ENCODE measurements at places on chromosomes 7 and 10.
A peak's percentile ranks its signal among the peaks of the same experiment; 100 is the strongest.

GRCh38 chr7:46682836-46683624, 762.0 kb upstream of the IGFBP3 start:
- no peak for DNase-seq

GRCh38 chr7:113608782-113609181, 310.0 kb downstream of the PPP1R3A start:
- no peak for DNase-seq

- DNase-seq, result no peak
These were observed 178.2 kb upstream of the NRG3 start for GRCh38 chr10:81696609-81697388.

GRCh38 chr10:107166403-107166802, 1.9 kb upstream of the SORCS1 start:
- DNase-seq, result no peak

GRCh38 chr10:6065835-6066234, 3.7 kb upstream of the IL2RA start:
- DNase-seq, result no peak

- DNase-seq, result no peak
These were observed 97.2 kb upstream of the PCGF5 start for GRCh38 chr10:91123261-91123660.

- DNase-seq, result no peak
These were observed 4.7 kb downstream of the C10orf88 start for GRCh38 chr10:122949296-122949695.

DNA sequence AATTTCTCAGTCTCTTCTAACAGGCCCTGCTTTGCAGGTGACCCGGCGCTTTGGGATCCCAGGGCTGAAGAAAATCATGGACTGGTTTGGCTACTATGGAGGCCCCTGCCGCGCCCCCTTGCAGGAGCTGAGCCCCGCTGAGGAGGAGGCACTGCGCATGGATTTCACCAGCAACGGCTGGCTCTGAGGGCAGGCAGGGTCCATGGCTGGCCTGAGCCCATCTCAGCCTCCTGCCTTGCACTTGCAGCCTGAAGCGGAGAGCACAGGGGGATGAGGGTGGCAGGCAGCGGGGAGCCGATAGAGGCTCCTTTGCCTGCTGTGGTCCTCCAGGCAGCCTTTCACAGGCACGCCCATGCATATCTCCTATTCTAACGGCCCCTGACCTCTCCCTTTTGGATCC, 21.8 kb downstream of the MORN4 start:
- no peak for DNase-seq

DNA sequence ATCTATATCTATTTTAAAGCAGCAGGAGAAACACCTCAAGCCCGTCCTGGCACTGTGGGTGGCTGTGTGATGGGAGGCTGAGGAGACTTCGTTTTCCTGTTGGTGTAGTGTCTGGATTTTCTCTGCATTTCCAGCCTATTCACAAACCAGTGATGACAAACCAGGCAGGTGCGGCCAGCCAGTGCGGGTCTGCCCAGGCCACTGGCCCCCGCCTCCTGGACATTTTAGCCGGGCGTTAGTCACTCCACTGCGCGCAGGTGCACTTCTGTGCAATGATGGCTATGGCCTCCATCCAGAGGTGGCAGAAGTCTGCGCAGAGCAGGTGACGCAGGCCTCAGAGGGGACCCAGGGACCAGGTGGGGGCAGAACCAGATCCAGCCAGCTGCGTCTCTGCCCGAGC, 64.9 kb upstream of the PITRM1 start:
- no peak for DNase-seq

- DNase-seq, result no peak
These were observed 651 bp upstream of the ARPC1A start for GRCh38 chr7:99325001-99325493.

DNA sequence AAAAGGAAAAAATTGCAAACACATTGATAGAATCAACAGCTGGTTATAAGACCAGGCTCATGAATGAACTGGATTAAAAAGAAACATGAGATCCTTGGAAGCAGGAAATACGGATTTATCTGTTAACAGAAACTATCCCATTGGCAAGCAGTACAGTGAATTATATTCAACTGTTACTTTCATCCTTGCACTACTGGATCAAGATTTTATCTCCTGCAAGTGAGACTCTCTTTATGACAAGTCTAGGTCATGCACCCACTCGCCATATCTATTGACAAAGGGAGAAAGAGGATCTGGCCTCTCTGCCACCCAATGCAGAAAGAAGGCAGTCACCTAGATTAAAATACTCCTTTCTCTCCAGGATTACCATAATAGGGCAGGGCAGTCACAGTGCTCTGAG, 41.4 kb downstream of the CSTF2T start:
- DNase-seq, result no peak

DNA sequence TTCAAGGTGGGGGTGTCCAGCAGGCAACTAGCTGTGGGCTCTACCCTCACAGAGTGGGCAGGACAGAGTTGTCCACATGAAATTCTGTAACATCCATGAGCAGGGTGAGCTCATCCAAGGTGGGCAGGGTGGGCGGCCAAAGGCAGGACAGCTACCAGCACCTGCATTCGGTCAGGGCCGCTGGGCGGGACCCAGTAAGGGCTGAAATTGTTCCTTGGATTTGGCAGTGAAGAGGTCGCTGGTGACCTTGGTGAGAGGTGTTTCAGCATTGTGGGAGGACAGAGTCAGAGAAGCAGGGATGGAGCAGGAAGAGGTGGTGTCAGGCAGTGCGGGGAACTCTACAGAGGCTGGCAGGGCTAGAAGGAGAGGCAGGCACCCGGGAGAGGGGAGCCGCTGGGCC, 23.9 kb downstream of the ADCYAP1R1 start:
- DNase-seq, result no peak

DNA sequence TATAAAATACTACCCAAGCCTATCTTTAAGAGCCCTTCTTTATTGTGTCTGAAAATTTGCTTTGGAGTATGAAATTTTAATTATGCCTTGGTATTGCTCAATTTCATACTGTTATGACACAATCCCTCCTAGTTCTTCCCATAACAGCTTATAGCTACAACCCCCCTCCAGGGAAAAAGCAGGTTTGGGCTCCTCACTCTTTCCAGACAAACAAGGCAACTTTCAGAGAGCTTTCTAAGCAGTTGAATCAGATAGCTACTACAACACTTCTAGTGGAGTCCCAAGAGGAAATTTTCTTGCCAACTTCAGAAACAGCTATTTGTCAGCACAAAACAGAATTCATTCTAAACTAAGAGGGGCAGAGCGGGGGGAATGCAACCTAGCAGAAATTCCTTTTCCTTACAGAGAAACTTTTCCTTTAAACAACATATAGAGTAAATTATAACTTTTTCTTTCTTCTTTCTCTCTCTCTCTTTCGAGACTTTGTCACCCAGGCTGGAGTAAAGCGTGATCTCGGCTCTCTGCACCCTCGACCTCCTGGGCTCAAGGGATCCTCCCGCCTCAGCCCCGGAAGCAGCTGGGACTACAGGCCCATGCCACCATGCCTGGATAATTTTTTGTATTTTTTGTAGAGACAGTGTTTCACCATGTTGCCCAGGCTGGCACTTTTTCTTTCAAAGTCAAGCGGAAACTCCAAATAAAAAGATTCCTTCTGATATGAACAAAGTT, 26.0 kb upstream of the JMJD1C start:
- no peak for DNase-seq

GRCh38 chr10:15856328-15857015, 3.8 kb downstream of the MINDY3 start:
- no peak for DNase-seq

- no peak for DNase-seq
These were observed 13.7 kb upstream of the SAMD8 start for GRCh38 chr10:75097666-75098285.

DNA sequence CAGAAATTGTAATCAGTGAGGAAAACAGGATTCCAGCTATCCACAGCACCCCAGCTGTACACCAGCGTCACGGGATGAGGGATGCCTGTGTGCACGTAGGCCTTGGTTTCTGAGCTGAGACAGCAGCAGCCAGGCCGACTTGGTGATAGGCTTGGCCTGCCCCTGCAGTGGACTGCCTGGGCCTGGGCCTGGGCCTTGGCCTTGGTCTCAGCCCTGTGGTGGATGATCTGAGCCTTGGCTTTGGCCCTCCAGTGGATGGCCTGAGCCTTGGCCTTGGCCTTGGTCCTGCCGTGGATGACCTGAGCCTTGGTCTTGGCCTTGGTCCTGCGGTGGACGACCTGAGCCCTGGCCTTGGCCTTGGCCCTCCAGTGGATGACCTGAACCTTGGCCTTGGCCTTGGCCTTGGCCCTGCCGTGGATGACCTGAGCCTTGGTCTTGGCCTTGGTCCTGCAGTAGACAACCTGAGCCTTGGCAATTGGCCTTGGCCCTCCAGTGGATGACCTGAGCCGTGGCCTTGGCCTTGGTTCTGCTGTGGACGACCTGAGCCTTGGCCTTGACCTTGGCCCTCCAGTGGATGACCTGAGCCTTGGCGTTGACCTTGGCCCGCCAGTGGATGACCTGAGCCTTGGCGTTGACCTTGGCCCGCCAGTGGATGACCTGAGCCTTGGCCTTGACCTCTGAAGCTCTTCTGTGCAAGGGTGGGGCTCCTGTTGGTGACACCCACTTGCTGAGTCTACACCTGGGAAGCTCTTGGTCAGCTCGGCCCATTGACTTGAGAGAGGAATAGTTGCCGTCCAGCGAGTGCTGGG, 93.8 kb downstream of the CUX1 start:
- no peak for DNase-seq

DNA sequence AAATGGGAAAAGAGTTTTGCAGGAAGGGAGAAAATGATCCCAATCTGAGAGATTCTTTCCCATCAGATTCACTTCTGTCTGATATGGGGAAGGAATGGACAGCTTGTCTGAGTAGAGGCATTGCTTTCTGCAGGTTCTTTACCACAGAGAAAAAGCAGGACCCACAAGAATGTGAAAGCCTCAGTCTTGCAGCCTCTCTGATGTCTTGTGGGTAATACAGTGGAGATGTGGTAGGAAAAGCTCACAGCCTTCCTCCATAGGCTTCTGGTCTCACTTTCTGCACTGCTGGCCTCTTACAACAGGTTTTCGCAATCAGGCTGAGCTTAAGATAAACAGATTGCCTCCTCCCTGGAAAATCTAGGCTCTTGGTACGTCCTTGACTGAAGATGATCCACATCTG, 551 bp downstream of the IFIT1 start:
- no peak for DNase-seq

GRCh38 chr7:50246551-50246950, 58.0 kb upstream of the IKZF1 start:
- no peak for DNase-seq

DNA sequence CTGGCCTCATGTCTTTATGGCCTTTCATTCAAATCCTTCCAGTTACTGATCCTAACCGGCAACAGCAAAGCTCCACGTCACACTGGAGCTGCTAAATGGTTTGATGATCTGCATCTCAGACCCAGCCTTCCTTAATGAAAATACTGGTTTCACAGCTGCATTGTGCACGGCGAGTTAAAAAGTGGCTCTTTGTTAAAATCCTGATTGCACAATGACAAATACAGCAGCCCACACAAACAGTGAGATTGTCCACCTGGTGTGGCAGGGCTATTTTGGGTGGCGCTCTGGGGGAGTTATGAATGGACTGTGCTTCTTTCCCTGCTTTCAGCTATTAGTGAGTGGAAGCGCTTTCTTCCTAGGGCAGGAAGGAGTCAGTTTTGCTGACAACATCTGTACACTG, 63.4 kb upstream of the C1QL3 start:
- DNase-seq, result no peak

GRCh38 chr10:6674291-6674690, 94.2 kb upstream of the PRKCQ start:
- no peak for DNase-seq

GRCh38 chr10:102502337-102503151, at the start of gene ACTR1A:
Gene ACTR1A (minus strand): TSS chr10:102502712. CDS start chr10:102502647, 65 bp downstream.
- DNase-seq, result peak; percentile 96

DNA sequence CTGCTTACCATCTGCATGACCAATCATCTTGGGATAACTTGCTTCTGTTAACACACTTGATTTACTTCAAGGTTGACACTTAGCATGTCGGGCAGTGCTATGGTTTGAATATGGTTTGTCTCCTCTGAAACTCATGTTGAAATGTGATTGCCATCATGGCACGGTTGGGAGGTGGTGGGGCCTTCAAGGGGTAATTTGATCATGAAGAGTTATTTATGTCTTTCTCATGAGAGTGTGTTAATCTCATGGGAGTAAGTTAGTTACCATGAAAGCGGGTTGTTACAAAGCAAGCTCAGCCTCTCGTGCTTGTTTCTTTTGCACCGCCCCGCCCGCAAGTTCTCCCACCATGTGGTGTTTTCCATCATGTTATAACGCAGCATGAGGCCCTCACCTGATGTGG, 163.6 kb downstream of the DOCK4 start:
- DNase-seq, result no peak

GRCh38 chr10:89073719-89074118, 83.1 kb downstream of the FAS start:
- DNase-seq, result no peak

DNA sequence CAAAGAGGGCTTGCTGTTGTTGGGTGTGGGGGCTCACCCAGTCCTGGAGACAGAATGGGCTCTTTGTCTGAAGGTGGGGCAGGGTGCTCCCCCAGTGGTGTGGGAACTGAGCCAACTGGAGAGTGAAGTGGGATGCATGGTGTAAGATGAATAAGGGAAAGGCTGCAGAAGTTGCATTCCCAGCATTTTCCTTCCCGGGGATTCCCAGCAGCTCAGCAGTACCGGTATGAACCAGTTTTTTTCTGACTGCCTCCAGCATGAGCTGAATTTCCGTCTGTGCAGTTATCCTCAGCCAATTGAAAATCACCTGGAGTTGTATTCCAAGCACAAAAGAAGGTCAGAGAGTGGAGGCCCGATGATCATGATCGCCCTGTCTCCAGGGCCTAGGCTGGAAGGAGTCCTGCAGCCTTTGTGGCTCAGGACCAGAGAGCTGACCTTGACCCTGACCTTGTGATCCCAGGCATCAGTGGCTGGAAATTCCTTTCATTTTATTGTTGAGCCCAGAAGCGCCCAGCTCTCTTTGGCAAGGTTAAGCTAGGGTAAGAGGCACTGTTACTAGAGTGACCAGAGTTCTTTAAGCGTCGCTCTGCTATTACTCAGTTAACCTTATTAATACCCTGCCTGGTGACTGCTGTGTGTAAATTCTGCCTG, 33.4 kb downstream of the OGDH start:
- DNase-seq, result peak; percentile 46
